ENCODE measurements at places on chromosomes 1 and 21. TPM values are rescaled to one million over a fixed set of nuclear protein-coding genes. Genes with fewer than 3 reads are reported as not detected.
A peak's percentile ranks its signal among the peaks of the same experiment; 100 is the strongest.

- no peak for DNase-seq
Measured at GRCh38 chr1:173128742-173129141, 78.0 kb upstream of the TNFSF18 start.

DNA sequence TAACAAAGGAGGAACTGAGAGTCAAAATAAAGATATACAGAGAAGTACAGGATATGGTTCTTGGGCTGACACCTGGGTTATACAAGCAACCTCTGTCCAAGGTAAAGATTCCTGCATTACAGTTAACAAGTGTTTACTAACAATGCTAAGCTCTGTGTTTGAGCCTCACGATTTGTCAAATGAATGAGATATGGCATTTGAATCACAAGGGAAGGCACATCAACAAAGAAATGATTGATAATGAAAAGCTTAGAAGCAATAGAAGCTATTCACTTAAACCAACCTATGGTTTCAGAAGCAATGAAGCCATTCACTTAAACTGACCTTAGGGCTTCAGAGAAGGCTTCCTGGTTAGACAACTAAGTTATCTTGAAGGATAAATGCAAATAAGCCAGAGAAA lies 199.5 kb downstream of the AGBL4 start:
- no peak for DNase-seq

- peak; percentile 88 for DNase-seq
Measured at GRCh38 chr1:158124999-158125398, 55.7 kb upstream of the CD1D start.

- no peak for DNase-seq
Measured at GRCh38 chr21:15520811-15521643, 208.8 kb upstream of the USP25 start.

DNA sequence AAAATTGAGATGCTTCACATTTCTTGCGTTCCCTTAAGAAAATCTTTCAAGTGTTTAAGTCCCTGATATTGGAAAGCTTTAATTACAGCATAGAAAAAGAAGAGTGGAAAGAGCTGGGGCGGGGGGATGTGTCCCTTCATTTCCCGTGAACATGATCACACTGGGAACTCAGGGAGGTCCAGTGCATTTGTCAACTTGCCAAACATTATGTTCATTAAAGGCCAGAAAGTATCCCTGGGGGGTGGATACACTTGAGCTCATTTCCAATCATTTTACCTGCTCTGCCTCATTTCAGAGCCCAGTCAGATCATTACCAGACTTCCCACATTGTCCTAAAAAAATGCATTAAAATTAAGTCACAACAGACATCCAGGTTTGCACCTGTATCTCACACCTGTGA lies 123.6 kb upstream of the KCNJ15 start:
- no peak for DNase-seq

RNU1-1 gene
- total RNA-seq, result 4,080 TPM

DYNLT5 gene
- 7.0 TPM for total RNA-seq

C1orf185 gene
- not detected for total RNA-seq

Measured in upper lobe of left lung (tissue), 6 donors.